WTC11 (cell line): ENCODE measurements at places on chromosomes 6 and 20.

- no peak for DNase-seq
These were observed 86.9 kb upstream of the SMLR1 start for GRCh38 chr6:130740308-130740707.

DNA sequence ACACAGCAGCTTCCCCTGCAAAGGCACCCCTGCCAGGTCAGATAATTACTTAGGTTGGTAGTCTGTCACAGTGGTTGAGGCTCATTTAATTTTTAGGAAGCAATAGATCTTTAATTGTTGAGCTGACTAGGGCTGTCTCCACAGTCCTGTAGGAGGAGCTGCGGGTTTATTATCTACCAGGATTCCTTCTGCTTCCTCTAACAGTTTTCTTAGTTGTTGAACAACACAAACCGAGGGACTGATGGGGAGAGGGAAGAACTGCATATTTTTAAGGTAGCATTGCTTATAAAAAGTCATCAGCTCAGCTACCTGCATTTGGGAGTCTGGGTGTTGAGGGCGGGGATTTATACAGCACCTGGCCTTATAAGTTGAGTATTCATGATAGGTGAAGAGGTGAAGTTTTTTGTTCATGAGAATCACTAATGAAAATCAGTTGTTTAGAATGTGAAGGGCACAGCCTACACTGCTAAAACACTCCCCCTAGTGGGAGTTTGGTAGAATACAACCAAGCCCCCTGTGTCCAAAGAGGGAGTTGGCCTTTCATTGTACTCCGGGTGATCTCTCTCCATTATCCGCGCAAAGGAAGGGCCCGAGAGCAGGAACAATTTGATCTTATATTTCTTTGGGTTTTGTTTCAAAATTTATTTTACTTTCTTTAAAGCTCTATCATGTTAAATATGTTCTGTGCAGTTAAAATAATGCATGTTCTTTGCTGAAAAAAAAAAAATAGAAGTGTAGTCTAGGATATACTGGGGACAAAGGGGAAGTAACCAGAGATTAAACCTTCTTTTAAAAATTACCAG lies 69.6 kb downstream of the SSR1 start:
- DNase-seq, result peak; percentile 57

DNA sequence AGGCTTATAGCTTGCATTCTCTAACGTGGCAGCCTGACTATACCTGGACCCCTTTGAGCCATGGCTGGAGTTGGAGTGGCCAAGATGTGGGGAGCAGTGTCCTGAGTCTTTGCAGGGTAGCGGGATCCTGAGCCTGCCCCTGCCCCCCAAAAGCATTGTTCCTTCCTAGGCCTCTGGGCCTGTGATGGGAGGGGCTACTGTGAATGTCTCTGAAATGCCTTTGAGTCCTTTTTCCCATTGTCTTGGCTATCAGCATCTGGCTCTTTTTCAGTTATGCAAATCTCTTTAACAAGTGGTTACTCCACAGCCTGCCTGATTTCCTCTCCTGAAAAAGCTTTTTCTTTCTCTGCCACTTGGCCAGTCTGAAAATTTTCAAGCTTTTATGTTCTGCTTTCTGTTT lies 17.0 kb upstream of the PRL start:
- DNase-seq, result no peak

DNA sequence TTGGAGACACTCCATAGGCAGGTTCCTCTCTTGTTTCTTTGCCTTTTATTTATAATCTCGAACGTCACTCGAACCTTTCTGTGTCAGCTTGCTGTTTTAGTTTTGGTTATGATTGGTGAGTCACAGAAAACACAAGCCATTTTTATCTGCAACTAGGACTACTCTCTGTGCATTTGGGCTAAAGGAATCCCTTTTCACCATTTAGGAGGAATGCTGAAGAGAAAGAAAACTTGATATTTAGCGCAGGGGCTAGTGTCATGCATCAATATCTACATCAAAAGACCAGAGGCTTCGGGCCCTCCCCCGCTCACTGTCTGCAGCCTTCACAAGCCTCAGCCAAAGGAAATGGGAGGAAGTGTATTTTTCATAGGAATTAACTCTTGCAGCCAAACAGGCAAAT lies 507.8 kb upstream of the CITED2 start:
- peak; percentile 14 for DNase-seq

DNA sequence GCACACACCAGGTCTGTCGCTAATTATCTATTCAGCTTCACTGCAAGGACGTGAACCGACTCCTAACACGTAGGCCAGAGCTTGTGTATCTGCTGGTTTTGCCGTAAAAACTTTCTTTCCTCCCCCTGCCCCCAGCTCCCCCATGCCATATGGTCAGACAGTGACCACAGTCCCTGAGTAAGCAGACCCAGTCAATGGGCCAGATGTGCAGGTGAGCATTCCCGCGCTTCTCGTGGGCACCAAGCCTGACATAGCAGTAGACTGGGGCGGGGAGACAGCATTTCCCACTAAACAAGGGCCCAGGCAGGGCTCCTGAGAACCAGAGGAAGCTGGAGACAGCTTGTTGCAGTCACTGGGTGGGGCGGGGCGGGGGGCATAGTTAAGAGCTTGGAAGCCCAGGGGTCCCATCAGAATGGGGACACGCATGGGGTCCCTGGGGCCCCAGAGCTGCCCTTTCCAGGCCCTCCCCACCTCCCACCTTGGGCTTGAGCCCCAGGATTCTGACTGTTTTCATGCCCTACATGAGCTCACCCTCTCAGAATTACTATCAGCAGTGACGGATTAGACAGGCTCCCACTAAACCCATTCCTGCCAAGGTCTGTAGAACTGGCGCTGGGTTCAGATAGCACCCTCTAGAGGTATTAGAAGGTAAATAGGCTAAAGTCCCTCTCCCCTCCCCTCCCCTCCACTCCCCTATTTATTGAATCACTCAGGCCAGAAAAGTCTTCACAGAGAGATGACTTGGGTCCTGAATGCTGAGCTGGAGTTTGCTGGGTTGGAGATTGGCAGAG lies 51.8 kb downstream of the CDH26 start:
- DNase-seq, result no peak

GRCh38 chr20:25525867-25526266 lies 59.5 kb downstream of the NINL start:
- DNase-seq, result no peak
